ENCODE measurements at places on chromosomes 6 and 20.

DNA sequence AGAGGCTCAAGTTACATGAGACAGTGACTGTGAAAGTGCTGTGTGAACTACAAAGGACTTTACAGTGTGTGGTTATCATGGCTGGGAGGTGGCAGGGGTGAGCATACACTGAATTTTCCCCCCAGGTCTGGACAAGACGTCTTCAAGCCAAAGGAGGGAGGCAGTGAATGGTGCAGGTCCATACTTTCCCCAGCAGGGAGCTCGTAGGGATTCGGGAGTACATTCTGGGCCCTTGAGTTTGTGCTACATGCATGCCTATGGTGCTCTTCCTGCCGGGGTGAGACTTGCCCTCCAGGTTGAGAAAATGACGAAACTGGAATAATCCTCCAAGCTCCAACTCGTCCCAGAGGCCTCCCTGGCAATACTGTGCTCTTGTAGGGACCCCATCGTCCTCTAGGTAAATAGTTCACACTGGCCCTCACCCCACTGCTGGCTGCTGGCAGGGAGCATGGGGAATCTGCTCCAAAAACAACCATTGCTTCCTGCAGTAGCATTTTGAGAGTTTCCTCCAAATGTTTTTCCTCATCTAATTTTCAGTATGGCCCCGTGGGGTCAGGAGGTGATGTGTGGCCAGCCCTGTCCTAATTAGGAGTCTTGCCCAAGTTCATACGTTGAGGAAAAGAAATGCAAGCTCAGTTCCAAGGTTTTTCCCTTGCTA is 57.6 kb downstream of the ZNF831 start:
- DNase-seq, result no peak

DNA sequence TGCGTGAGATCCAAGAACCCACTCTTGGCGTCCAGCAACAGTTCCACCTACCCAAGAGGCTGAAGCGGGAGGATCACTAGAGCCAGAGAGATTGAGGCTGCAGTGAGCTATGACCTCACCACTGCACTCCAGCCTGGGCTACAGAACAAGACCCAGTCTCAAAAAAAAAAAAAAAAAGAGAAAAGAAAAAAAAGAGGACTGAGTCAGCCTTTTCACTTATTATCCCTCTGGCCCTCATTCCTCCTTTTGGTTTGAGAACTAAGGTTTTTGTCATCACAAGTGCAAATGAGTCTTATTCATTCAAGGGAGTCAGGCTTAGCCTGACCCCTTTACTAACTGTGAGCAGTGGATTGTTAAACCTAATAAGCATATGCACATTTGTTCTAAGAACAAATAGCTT is 37.9 kb upstream of the JARID2 start:
- no peak for DNase-seq

DNA sequence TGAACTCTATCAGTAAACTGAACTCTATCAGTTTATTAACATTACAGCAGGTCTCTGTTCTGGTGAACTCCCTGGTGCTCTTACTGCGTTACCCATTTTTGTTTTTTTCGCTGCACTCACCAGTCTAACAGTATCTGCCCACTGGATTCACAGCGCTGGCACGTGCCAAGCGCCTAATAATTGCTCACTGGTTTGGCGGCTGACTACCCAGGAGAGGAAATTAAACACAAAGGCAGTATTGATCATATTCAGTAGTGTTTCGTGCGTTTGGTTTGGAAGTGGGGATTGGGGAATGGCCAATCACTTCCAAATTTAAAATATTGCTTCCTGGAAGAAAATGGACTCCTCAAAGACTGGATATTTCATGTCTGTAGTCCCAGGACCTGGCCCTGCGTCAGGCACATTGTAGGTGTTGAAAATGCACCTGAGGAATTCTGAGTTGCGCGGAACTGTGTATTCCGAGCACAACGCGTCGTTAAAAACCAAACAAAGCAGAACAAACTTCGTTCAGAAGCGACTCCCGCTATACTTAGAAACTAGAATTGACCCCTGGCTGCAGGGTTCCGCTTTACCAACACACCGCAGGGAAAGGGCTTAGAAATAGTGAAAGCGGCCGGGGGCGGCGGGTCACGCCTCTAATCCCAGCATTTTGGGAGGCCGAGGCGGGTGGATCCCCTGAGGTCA is 1.1 kb upstream of the RPS12 start:
- DNase-seq, result no peak

- no peak for DNase-seq
These were observed 50.7 kb upstream of the TPD52L1 start for GRCh38 chr6:125102891-125103290.

DNA sequence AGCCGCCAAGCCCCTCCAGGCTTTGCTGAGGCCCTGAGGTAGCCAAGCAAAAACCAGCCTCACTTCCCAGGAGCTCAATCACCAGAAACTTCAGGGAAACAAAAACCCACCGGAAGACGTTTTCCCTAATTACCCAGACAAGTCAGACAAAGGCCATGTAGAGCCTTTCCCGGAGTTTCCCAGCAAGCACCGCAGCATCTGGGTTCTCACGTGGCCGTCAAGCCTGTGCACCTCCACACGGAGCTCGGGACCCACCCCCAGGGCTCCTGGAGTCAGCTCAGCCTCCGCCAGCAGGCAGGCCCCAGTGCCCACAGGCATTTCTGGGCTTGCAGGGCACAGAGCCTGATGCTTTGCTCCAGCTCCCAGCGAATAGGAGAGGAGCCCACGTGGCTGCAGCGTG is 10.1 kb upstream of the MRGBP start:
- DNase-seq, result no peak

DNA sequence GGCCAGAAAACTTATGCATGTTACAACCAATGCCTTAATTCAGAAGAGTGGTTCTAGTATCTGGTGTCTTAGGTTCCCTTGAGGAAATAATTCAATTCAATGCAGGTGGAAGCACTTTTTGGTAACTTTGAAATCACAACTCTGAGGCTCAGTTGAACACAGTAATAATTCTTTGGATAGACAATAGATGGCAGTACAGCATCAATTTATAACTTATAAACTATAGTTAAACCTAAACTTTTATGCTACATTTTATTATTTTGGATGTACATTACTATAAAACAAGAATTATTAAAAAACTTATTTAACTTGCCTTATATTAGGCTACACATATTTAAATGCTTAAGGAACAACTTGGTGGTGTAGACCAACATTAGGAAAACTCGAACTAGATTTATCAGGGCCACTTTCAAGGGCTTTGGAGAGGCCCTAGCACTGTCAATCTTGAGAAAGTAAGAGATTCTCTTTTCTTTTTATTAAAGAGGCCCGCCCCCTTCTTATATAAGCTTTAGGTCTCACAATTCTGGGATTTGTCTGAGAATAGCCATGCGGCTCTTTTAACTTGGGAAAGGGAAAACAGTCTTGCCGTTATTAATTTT is 85.9 kb downstream of the CRYBG1 start:
- no peak for DNase-seq

GRCh38 chr20:44039741-44040140 is 125.1 kb downstream of the TOX2 start:
- no peak for DNase-seq

DNA sequence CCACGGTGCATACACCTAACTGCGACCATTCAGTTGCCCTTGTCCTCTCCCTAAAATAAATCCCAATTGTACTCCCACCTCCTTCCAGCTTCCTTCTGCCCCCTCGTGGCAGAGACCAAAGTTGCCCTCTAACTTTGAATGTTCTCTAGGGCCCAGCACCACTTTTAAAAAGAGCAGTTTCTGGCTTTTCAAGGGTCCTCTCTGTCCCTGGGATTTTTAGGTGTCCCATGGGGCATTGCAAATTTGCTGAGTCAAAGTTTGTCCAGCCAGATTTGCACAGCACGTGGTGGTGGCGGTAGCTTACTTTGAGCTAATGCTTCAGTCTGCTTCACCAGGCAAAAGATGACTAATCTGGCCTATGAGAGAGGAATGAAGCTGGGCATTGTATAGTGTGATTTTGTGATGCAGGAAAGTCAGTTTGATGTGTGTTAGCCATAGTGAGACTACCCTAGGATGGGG is 100.2 kb downstream of the PERP start:
- no peak for DNase-seq

GRCh38 chr6:144265061-144265357 is 20.1 kb upstream of the UTRN start:
- DNase-seq, result no peak

DNA sequence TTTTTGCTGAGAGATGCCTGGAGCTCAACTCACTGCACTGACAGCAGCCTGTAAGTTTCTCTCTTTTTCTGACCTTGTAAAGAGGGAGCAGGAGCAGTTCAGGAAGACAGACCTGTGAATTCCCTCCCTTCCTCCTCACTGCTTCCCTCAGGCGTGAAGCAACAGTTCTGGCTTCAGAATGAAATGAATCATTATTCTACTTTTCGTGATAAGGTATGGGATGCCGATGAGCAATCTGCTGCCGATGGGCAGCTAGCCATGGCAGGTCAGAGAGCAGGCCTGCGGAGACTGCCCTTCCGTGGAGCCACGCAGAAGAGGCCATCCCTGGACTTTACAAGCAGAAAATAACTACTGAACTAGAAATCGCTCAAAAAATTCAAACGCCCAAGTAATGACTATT is 426.5 kb upstream of the RNF217 start:
- no peak for DNase-seq

GRCh38 chr6:120951258-120951657 is 383.0 kb downstream of the TBC1D32 start:
- no peak for DNase-seq

All from cortex of kidney (tissue), 1 donor.